Vagina (tissue), 2 donors: ENCODE measurements at places on chromosomes 12 and 14.
A peak's percentile ranks its signal among the peaks of the same experiment; 100 is the strongest.

DNA sequence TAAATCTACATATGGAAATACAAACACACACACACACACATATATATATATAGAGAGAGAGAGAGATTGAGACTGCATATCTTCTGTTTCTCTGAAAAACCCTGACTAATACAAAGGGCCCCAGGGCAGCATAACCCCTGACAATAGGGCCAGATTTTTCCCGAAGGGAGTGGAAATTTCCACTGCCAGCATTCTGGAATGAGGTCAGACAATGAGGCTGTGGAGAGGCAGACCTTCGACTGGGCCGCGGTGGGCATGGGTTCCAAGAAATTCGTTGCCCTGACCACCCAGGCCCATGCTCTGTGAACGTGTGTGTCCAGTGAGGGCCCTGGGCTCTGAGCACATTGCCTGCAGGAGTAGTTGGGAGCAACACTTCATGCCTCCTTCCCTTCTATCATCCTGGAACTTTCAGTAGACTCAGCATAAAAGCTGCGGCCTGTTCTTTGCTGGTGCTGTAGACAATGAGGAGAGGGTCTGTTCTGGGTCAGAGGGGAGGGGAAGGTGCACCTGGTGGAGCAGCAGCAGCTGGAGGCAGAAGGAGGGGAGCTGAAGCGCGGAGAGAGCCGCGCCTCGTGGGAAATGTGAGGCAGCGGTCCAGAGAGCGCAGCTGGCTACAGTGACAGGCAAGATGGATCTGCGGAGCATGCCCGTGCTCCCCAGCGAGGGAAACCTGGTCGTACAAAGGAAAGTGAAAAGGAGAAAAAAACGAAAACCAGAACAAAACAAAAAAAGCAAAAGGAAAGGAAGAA is 25.6 kb upstream of the CCDC60 start:
- DNase-seq, result no peak

DNA sequence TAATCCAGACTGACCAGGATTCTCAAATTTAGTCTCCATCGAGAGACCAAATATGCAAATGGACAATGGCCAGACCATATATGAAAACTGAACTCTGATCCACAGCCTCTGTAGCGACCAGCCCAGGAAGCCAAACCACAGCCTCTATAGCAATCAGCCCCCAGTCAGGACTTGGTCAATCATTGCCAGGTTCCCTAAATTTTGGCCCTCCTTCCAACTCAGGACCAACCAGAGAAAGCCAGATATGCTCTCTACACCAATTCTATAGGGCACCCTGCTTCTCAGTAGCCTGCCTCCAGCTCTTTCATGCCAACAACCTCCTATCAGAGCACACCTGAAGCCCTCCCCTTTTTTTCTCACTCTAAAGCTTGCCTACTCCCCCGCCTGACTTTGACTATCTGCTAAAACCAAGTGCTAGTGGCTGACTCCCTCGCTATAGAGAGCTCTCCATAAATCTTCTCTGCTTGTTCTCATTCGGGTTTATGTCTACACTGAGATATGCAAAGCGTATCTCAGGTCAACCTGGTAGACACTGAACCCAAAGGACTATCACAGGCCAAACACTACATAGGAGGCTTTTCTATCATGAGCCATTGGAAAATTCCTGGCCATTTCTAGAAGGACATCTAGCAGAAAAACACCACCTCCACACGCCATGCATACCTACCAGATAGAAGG is 110.5 kb upstream of the FUT8 start:
- no peak for DNase-seq

GRCh38 chr12:52371716-52372115 is 4.4 kb upstream of the KRT85 start:
- DNase-seq, result no peak

DNA sequence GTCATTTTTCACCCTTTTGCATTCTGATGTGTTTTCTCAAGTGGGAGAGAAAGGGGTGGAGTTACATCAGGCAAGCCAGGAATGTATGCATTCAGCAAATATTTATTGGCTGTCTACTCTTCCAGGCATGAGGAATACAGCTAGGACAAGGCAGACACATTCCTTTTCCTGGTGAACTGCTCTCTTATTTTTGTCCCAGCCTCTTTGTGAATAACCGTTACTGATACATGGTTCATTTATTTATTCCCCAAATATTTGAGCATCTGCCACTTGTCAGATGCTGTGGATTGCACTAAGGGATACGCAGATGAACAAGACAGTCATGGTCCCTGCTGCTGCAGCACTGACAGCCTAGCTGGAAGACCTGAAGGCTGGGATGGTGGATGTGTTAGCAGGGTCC is 6.1 kb downstream of the PELI2 start:
- DNase-seq, result no peak

- no peak for DNase-seq
Measured at GRCh38 chr12:27534765-27535161, 10.8 kb downstream of the PPFIBP1 start.

GRCh38 chr12:107558141-107558815 is 127.3 kb upstream of the PWP1 start:
- DNase-seq, result peak; percentile 8

DNA sequence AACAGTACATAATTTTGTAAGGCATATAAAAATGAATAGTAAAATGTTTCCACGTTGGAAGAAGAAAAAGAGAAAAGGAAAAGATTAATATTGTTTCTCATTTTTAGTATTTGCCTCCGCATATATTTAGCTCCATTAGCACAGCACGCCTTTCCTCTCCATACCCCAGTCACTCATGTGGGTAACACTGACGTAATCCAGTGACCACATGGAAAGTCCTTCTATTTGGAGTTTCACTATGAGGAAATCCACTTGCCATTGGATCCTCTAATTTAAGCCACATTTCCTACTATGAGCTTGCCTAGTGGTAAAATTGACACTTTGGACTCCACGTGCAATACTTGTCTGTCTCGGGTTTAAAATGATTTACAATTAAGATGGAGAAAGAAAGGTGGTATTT is 5.7 kb upstream of the SLCO1A2 start:
- no peak for DNase-seq

DNA sequence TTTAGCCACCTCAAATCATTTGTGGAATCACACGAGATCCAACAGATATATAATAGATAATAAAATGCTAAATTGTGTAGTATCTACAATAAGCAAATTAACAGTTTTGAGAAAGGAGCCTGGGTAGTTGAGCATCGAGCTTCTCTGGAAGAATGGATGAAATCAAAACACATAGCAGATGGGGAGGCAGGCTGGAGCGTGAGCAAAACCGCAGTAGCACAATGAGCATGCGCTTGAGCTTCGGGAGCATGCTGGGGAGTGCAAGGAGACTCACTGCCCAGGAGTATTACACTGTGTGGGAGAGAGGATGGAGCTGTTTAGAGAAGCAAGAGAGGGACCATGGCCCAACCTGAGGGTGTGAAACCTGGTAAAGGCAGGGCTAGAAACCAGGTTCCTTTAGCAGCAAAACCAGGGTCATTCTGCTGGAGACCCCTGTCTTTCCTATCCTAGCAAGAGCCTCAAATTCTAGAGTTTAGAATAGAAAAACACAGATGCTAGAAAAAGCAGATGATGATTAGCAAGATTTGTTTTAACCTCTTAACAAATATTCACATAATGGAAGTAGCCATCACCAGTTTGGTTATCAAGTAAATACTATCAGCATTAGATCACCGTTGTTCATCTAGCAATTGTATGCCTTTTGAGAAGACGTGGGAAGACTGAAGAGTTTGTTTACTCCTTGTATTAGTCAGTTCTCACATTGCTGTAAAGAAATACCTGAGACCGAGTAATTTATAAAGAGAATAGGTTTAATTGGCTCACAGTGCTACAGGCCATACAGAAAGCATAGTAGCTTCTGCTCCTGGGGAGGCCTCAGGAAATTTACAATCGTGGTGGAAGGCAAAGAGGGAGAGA is 484.8 kb downstream of the EGLN3 start:
- DNase-seq, result no peak

- no peak for DNase-seq
Measured at GRCh38 chr12:13471471-13471870, 274.9 kb downstream of the EMP1 start.

- DNase-seq, result no peak
Measured at GRCh38 chr12:28460420-28461130, 270.3 kb downstream of the CCDC91 start.

GRCh38 chr14:57729208-57730187 is 136.4 kb downstream of the SLC35F4 start:
- no peak for DNase-seq

GRCh38 chr12:47881826-47882427 is 22.9 kb downstream of the VDR start:
- DNase-seq, result no peak

DNA sequence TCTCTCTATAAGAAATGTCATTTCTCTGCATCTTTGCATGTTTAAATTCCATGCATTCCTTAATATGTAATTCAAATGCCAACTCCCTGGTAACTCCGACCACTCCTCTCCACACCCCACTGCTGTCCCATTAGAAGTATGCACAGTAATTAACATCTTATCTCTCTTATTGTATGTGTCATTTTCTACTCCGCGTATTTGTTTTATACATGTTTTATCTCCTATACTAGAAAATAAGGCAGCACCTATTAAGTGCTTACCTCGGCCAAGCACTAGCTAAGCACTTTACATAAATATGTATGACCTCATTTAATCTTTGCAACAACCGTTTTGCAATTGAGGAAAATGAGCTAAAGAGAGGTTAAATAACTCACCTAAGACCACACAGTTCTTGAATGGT is 469.8 kb downstream of the BCAT1 start:
- no peak for DNase-seq

DNA sequence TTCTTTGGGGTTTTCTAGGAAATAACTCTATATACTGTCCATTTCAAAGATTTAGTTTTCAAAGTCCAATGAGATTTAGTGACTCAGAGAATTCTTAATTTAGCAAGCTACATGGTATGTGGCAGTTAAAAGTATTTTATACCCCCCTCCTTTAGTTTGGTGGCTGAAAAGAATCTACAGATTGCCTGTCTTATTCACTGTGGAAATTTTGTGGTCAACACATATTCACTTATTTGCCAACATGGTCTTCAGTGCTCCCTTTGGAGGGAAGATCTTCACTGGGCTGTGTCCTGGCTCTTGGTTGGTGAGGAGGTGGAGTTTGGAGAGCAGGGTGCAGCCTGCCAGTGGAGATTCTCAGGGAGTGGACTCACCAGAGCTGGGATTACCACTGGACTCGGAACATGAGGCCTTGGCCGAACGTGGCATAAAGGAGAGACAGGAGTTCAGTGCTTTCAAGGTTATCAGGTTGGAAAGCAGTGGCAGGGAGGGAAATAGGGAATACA is 39.8 kb downstream of the SAMD4A start:
- DNase-seq, result no peak

DNA sequence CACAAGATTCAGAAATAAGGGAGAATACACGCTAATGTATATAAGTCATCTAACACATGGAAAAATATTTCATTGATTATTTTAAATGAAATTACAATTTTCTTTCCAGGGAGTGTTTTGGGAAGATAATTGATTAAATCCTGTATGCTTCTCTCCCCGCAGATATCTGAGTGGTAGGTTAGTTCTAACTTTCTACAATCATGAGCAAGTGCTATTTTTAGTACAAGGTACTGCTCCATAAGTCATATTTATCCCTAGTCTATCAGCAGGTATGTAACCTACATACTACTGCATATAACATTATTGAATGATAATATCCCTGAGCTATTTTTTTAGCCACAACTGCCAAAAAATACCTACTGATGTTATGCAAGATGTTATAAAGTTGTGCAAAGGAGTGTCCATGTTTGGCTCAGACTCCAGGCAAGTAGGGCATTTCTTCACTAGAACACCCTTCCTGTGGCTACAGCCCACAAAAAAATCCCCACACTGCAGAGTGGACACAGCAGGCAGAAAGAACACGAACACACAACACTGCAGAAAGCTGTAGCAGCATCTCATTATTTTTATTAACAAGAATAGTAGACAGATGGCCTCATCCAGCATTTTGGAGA is 87.0 kb downstream of the SEC23A start:
- no peak for DNase-seq

GRCh38 chr14:77407158-77407557 is 16.2 kb downstream of the NOXRED1 start:
- no peak for DNase-seq

- no peak for DNase-seq
Measured at GRCh38 chr14:53217316-53217994, 64.3 kb upstream of the DDHD1 start.

GRCh38 chr12:133130808-133131128 is 341 bp downstream of the ZNF10 start:
- no peak for DNase-seq

DNA sequence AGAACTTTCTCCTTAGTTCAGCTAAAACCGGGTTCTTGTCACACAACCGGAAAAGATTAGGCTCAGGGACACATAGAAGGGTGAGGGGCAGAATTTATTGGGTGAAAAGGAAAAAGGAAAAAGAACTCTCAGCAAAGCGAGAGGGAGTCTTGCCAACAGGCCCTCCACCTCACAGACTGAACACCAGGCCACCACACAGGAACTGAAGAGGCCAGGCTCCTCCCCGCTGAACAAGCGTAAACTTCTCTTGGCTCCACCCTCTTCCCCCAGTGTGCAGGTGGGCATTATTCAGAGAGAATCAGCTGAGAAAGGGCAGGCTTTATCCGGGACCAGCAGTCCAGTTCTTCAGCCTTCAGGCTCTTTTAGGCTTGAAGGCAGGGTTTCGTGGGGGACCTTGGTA is 125.6 kb upstream of the FGD4 start:
- DNase-seq, result no peak
